ENCODE measurements at places on chromosomes 7 and 10. TPM values are rescaled to one million over a fixed set of nuclear protein-coding genes. Genes with fewer than 3 reads are reported as not detected.

GRCh38 chr7:19991936-19992335 is 218.5 kb upstream of the TMEM196 start:
- no peak for DNase-seq

GRCh38 chr10:16440396-16441133 is 3.8 kb downstream of the PTER start:
- no peak for DNase-seq

DNA sequence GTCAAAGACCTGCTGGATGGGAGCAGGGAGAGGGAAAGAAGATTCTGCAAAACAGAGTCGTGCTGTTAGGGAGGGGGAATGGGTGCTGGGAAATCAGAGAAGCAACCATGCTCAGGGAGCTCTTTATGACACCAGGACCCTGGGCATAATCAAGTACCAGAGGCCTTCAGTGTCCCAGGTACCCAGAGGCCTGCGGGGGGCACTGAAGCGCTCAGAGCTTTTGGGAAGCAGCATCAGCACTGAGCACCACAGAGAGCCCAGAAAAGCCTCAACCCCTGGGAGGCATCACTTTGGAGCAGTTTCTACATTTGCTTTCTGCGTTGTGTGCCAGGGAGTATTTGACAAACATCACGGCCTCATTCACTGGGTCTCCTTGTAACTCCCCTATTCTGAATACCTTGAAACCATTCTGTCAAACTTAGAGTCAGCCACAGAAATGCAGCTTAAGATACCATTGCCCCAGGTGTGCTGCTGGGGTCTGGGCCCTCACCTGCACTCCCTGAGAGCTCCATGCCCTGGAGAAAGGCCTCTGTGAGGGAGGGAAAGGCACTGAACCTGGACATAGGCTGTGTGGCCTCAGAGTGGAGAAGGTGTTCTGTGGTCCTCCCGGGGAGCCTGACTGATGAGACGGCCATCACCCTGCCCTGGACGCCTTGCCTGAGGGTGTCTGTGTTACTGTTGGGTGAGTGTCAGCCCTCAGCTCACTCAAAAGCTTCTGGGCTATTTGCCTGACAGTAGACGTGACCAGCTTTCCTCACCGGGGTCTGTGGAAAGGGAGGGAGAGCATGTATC is 37.1 kb downstream of the CXCL12 start:
- no peak for DNase-seq

DNA sequence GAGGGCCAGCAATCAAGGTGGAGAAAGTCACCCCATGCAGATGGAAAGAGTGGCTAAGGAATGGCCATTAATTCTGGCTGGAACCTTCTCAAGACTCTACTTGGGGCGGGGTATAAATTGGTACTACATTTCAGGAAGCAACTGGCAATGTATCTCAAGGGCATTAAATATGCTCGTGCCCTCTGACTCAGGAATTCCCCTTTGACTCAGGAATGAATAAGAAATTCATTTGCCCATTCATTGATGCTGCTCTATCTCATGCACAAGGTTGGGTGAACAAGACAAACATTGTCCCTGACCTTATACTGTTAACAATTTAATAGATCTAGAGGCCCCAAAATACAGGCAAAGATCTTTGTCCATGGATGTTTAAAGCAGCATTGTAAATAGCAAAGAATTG is 188.1 kb downstream of the MYOF start:
- DNase-seq, result no peak

DNA sequence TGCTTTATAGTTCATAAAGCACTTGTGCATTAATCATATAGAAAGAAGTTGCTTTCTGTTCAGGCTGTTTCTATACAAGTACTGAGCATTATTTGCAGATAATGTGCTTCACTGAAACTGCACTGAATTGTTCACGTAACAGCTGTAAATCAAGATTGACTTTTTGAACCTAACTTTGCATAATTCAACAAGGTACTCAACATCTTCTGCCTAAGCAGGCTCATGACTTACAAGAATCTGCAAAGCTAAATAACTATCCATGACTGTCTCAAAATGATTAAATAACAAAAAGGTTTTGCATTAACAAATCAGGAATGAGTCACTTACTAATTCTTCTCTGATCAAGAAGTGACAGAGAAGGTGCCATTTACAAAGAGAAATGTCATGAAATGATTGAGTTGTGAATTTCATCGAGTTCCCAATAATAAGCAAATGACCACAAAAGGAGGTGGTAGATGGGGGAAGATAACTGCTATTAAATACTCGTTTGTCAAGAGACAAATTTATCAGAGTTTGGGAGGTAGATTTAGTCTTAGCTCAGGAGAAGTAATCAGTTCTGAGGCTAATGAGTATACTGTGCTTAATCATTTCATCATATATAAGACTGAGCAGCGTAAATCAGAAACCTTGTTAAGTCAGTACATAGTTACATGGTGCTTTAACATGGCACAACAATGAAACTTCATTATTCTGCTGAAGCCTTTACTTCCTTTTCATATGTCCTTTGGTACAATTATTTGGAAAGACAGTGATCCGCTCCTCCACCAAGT is 161.3 kb upstream of the LRRN3 start:
- DNase-seq, result no peak

Gene GPR85
- total RNA-seq, result 0.33 TPM

DNA sequence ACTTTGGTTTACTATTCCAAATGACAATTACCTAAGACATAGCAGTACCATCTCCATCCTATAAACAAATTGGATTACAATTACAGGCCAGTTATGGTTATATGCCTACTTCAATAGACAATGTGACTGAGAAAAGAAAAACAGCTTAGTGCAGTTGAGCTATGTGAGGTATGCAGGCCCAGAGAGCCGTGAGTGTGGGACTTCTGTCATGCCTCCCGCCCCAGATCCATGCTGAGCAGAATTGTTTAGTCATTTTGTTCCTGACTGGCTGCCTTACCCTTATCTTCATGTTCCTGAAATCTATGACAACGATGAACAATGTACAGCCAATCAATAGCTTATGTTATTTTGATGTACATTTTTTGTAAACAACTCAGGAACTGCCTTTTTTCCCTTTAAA is 21.7 kb downstream of the LARP4B start:
- DNase-seq, result no peak

- DNase-seq, result no peak
Observed at GRCh38 chr7:89738549-89738948, 415.7 kb upstream of the STEAP1 start.

Gene IFIT2
- 3.5 TPM for total RNA-seq

GRCh38 chr7:70630440-70630817 is 501.5 kb upstream of the GALNT17 start:
- DNase-seq, result no peak

DNA sequence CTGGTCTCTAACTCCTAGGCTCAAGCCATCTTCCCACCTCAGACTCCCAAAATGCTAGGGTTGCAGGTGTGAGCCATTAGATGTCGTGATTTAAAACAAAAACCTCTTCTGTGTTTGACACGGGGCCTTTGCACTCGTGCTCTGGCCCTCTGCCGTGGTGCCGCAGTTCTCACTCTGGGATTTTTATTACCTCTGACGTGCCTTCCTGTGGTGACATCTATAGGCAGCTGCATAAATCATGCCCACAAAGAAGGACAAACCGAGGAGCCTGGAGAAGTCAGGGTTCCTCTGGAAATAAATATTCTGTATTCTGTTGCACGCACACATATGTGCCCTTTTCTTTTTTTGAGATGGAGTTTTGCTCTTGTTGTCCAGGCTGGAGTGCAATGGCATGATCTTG is 25.9 kb upstream of the OCM start:
- DNase-seq, result no peak

Gene SLC16A9
- total RNA-seq, result 1.2 TPM

Gene TMEM196
- total RNA-seq, result not detected

Gene FBXO24
- not detected for total RNA-seq

DNA sequence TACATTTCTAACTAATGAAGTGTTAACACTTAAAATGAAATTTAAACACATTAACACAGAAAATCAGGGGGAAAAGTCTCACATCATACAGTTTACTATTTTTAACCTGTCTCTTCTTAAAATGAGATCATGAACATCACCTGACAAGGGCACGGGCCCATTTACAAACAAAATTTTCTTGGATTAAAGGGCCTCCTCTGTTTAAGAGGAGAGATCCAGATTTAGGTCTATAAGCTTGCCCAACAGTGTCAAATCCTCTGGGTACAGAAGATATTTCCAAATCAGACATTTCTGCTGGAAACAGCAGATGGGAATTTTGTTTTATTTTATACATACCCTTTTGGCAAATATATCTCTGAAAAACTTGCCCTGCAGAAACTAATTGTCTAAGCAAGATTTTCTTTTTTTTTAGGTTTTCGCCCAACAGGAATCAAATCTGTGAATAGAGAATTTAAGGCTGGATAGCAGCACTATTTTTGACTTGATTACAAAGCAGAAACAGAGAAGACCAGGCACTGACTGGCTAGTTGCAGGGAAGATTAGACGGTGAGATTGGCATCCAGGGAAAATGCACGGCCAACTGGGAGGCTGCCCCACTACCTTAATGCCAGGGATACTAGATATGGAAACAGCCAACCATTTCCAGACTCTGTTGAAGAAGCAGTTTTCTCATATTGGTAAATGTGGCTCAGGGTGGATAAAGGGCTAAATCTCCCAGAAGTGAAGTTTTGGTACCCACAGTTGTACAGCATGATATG is 173.4 kb downstream of the LRRN3 start:
- no peak for DNase-seq

GRCh38 chr10:74871595-74872382 is 45.4 kb downstream of the KAT6B start:
- no peak for DNase-seq

Gene TMEM178B
- total RNA-seq, result 0.88 TPM

GRCh38 chr7:101916041-101916800 is 98.8 kb downstream of the CUX1 start:
- no peak for DNase-seq

- DNase-seq, result no peak
Observed at GRCh38 chr10:110061687-110062086, 53.9 kb downstream of the ADD3 start.

Gene PDE1C
- total RNA-seq, result 18.7 TPM
